NCI-H1930 (cell line): ENCODE measurements at places on chromosomes 13 and 19.

- DNase-seq, result no peak
These were observed 25.0 kb downstream of the CKM start for GRCh38 chr19:45297674-45298073.

DNA sequence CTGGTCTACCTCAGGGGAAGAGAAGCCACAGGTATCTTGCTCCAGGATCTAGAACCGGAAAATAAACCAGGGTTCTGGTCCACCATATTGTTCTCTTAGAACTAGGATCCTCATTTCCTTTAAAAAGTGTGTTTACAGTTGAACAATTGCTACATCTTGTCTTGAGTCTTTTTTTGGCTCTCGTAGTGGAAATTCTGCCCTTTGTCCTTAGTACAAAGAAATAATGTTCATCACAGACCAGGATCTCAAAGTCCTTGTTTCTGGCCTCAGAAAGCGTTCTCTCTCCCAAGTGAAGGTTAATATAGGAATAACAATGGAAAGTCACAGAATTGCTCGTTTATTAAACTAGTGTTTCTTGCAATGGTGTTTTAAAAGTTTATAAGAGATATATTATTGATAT is 20.8 kb downstream of the KLF2 start:
- DNase-seq, result no peak

DNA sequence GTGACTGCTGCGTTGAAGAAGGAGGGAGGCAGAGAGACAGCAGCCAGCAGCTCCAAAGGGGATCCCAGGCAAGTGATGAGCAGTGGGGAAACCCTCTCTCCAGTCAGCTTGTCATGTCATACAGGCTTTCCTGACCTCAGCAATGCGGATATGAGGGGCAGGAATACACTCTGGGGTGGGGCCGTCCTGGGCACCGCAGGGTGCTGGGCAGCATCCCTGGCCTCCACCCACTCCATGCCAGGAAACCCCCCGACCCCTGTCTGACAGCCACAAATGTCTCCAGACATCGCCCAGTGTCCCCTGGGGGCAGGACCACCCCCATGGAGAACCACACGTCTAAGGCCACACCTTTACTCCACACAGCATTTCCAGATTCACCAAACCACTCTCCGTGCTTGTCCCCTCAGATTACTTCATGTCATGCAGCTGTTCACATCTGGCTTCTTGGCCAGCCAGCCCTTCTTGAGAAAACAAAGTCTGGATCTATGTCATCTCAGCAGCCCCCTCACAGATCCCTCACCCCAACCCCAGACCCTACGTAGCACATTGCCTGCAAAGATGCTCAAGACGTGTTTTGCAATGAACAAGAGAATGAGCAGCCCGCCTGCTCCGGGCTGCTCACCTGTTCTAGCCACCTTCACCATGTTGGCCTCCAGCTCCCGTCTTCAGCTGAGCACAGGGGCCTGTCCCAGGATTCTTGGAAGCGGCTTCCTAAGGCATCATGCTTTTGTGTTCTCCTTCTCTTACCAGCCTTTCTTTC is 46.5 kb downstream of the RFX2 start:
- DNase-seq, result no peak

DNA sequence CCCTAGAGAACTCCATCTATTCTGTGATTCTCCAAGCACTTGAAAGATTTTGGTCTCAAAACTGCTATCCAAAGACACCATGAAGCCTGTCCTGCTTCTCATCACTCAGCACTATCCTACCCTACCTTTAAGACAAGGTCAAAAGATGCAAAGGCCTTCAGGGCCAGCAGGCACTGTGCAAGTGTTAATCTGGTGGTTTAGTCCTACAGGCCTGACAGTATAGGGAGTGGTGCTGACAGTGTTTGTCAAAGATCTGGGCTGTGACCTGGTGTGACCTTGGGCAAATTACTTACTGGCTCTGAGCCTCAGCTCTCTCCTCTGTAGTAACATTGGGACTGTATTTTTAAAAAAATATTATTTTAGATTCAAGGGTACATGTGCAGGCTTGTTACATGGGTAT is 28.0 kb downstream of the SIAH3 start:
- DNase-seq, result no peak

DNA sequence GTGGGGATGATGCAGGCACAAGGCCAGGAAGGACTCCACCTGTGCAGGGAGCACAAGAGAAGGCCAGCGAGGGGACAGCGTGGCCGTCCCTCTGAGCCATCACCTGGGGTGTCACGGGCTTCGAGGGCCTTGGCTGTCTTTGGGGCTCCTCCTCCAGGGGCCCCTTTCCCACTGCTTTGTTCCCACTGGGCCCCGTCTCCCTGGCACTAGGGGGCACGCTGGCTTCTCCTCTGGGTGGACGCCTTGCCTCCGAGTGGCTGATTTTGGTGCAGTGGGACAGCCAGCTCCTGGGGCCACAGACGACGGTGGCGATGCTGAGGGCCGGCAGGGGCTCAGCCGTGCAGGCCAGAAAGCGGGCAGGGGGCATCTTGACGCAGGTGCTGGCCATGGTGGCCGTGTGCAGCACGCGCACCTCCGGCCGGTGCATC is 43.2 kb upstream of the GRTP1 start:
- no peak for DNase-seq

- no peak for DNase-seq
These were observed 12.0 kb downstream of the TMTC4 start for GRCh38 chr13:100662468-100663211.

GRCh38 chr13:64054321-64054720 is 2638.7 kb upstream of the PCDH20 start:
- no peak for DNase-seq

DNA sequence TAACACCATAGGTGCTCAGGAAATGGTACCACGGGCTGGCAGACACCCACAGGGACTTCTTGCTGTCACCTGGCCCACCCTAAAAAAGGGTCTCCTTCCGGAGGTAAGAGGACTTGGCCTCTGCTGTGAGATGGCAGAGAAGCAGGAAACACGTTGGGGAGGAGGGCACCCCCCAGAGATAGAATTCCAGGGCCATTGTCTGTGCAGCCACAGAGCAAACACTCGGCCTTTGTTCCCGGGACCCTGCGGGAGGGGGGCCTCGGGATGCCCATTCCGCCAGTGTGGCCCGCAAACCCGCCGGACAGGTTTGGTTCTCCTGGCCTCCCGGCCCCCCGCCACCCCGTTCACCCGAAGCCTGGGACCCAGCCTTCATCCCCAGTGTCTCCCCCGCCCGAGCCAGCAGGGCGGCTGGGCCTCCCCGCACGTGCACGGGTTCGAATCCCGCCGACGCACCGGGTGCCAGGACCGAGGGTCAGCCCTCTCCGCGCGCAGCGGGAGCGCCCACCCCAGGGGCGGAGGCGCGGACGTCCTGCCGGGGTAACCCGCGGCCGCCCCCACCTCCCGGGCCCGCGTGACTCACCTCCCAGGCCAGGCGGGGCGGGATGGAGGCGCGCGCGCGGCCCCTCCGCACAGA is 714 bp downstream of the PLPP2 start:
- DNase-seq, result no peak

GRCh38 chr13:20995245-20995838 is 66.0 kb downstream of the LATS2 start:
- DNase-seq, result no peak

GRCh38 chr13:79404985-79405384 is 1.1 kb downstream of the RBM26 start:
- no peak for DNase-seq

- no peak for DNase-seq
These were observed 5.0 kb downstream of the PALM3 start for GRCh38 chr19:14056741-14057356.

DNA sequence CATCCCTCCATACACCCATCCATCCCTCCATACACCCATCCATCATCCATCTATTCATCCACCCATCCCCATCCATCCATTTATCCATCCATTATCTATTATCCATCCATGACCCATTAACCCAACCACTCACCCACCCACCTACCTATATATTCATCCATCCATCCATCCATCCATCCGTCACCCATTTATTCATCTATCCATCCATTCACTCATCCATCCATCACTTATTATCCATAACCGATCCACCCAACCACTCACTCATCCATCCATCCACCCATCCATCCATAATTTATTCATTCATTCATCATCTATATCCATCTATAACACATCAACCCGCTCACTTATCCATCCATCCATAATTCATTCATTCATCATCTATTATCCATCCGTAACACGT is 28.7 kb upstream of the PTPRS start:
- DNase-seq, result no peak

DNA sequence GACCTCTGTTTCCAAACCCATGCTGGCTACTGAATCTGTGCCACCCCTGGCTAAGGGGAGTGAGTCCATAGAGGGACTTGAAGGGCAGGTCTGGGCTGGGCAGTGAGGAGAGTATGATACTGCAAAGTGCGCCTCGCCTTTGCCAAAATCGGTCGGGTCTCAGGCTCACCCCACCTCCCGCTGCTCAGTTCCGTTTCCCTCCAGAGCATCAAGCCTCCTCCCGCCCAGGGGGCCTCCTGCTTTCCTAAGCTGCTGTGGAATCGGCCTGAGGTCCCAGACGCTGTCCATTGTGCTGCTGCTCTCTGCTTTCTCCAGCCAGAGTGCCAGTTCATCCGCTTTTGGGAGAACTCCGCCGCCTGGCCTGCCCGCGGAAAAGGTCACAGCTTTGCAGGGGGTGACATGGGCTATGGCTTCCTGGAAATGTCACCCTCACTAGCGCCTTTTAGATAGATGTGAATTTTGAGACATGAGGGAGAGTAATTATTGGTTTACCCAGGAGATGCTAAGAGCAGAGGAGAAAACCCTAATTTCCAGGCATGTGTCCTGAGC is 1418.4 kb downstream of the UQCRFS1 start:
- no peak for DNase-seq

GRCh38 chr19:58275564-58275963 is 3.2 kb upstream of the ZNF8 start:
- no peak for DNase-seq

DNA sequence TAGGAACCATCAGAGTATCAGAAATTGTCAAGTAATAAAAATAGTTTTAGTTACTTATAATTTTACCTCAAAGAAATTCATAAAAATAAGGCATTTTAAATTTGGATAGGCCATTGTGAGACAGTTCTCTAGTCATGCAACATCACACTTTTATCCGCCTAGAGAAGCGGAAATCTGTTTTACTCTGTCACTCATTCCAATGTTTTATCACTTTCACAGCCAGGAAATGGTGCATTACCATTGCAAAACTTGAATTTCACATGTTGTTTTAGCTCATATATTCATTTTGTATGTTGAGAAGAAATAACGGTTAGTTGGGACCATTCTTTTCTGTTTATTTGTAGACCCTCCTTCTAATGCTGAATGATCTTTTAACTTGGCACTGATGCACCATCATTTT is 427.2 kb downstream of the GPC6 start:
- no peak for DNase-seq

- DNase-seq, result no peak
These were observed 8.1 kb downstream of the MRPL4 start for GRCh38 chr19:10260141-10260584.

- no peak for DNase-seq
These were observed 118.3 kb downstream of the LHFPL6 start for GRCh38 chr13:39484506-39485313.

GRCh38 chr13:20843166-20843565 is 59.4 kb downstream of the XPO4 start:
- no peak for DNase-seq

DNA sequence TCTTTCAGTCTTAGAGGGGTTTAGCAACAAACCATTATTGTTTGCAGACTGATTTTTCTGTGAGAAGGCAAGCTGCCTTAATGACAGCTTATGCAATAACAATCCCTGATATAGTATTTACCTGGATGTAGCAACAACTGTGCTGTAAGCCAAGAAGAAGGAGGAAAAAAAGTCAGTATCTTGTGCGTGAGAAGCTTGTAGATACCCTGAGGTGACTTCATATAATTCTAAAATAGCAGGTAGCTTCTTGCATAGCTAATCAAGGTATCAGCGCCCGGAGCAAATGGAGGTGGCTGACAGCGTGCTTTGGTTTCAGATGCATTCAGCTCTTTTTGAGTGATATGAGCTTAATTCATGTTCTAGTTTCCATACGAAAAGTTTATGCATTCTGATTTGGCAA is 309.8 kb downstream of the KLF5 start:
- no peak for DNase-seq

GRCh38 chr13:28220166-28220565 is 81.8 kb downstream of the PAN3 start:
- no peak for DNase-seq

- DNase-seq, result peak; percentile 83
These were observed 579 bp downstream of the CPT1C start for GRCh38 chr19:49691243-49692146.

DNA sequence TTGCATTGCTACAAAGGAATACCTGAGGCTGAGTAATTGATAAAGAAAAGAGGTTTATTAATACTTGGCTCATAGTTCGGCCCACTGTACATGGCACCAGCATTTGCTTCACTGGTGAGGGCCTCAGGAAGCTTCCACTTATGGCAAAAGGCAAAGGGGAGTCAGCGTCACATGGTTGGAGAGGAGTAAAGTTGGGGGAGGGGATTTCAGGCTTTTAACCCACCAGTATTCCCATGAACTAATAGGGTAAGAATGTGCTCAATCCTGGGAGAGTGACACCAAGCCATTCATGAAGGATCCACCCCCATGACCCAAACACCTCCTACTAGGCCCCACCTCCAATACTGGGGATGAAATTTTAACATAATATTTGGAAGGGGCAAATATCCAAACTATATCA is 82.5 kb upstream of the MYCBP2 start:
- DNase-seq, result no peak

DNA sequence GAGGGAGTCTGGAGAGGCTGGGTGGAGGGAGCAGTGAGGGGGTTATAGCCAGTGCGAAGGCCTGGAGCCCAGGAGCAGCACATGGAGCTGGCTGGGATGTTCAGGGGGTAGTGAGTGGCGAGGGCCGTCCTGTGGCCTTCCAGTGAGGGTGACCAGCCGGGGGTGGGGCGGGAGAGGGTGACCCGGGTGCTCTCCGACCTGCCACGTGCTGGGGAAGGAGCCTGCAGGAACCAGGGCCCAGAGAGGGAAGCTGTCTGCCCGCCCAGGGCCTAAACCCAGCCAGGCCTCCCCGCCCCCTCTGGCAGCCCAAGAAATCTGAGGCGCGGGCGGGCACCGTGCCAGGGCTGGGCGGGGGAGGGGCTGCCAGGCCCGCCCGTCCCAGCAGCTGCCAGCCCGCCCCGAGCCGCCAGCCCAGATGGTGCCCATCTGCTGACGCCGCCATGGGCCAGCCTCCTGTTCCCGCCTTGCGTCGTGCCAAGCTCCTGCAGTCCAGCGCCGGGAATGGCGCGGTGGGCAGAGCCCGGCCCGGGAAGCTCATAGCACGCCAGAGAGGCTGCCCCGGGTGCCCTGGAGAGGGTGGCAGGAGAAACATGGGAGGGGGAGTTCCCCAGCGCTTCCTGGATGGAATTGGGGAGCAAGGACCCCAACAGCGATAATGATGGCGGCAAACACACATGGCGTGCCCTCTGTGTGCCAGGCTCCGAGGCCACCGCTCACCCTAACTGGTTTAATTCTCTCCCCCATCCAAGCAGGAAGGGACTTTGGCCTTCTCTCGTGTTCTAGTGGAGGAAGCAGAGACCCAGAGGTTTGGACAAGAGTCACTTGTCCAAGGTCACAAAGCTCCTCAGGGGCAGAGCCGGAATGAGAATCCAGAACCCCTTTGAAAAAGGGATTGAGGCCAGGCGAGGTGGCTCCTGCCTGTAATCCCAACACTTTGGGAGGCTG is 21.5 kb downstream of the NFIC start:
- no peak for DNase-seq

GRCh38 chr19:44002212-44002565 is 568 bp upstream of the ZNF230 start:
- no peak for DNase-seq
